Body of pancreas (tissue), 4 donors: ENCODE measurements at places on chromosomes 12 and 14.

DNA sequence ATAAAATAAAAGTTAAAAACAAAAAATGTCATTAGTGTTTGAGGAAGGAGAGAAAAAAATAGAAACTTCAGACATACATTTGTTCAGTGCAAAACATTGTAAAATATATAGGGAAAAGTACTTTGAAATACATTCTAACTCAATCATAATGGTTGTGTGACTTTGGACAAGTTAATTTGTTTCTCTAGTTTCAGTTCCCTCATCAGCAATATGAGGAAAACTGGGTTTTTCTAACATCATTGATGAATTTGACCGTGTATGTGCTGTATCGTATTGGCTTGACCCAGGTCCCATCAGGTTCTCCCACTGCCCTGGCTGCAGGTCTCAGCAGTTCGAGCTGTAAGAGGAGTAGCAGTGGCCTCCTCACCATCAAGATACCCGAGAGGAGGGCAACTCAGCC is 173.9 kb upstream of the ATF7IP start:
- DNase-seq, result no peak

DNA sequence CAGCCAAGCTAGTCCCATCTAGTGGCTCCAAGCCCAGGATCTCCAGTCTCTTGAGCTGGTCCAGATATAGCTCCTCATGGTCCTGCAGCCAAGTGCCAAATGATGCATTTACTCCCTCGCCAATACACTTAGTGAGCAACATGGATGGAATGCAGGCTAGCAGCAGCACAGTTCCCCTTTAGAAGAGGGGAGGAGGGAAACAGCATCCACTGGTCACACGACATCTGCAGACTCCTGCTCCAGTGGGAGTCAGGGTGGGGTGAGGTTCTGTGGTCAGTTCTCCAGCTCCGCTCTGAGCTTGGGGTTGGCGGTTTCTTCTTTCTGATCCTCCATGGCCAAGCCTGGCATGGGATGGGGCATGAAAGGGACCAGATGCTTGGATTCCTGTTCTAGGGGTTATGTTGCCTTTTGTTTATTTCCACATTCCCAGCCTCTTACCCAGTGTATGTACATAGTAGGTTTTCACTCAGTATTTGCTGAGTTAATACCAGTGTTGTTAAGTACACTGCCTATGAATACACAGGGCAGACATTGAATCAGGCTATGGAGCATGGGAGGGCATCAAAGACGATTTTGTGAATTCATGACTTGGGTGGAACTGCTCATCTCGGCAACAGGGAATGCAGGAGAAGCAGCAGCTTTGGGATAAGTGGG is 57.3 kb downstream of the GALNT16 start:
- no peak for DNase-seq

- no peak for DNase-seq
Measured at GRCh38 chr12:5172886-5173285, 129.2 kb downstream of the KCNA5 start.

GRCh38 chr12:33531261-33531660 is 91.6 kb upstream of the SYT10 start:
- DNase-seq, result no peak

- DNase-seq, result no peak
Measured at GRCh38 chr14:65256714-65257113, 154.4 kb upstream of the MAX start.

- DNase-seq, result no peak
Measured at GRCh38 chr12:90045559-90045958, 336.9 kb upstream of the ATP2B1 start.

- no peak for DNase-seq
Measured at GRCh38 chr12:107226126-107226525, 132.8 kb upstream of the CRY1 start.

DNA sequence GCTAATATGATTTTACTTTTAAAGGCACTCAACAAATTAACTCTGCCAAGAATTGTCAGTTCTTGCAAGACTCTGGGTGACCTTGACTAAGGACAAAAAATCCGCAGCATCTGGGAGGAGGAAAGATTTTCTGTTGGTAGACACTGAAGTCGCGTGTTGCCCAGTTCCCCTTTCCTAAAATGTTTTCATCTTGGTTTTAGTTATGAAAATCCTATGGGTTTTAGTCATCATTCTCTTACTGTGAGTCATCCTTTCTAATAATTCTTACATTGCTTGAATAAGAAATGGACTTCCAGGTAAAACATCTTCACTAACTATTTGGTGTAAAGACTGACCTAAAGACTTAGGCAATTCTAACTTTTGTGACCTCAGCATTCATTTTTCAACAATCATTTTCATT is 9.1 kb downstream of the GSG1 start:
- no peak for DNase-seq
